ENCODE measurements at places on chromosomes 1 and 21.

DNA sequence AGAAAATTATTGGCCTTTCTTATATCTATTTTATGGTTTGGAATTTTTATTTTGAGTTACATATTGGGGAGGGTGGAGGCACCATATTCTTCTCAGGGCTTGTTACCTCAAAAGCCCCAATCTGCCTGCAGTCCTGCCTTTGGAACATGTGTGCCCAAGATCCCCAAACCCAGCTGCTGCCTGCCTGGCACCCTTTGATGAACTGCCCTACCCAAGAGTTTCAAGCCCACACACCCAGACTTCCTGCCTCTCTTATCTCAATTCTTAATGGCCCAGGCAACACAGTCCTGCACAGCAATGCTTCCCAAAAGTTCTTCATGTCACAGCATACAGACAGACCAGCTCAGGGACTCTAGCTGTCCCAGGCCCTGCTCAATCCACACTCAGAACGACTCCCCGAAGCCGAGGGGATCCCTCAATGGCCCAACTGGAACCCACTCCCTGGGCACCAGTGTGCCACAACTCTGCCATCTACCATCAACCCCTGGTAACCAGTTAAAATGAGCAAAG, 19.2 kb downstream of the OLFML2B start:
- DNase-seq, result peak; percentile 33

DNA sequence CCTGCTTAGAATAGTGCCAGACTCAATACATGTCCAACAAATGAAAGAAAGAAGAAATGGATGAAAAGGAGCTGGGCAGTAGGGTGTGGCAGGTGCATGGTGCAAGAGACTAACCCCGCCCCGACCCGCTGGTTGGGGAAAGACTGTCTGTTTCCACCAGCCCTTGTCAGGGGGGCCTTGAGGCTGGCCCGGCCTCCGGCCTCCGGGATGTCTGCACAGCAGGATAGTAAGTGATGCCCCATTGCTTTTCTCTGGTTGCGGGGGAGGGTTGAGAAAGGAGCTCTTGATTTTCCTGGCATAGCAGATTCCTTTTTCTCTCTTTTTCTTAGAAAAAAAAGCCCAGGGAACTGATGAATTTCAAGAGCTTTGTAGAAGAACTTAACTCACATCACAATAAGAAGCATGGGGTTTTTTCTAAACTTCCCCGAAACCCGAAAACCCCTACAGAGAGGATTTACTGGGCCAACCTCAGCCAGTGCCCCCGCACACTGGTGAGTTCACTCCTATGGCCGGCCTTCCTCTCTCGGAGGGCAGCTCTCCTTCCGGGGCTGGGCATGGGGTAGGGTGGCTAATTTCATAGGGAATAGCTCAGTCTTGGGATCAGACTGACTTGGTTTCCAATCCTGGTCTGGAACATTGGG, 12.5 kb upstream of the TTC22 start:
- DNase-seq, result no peak

DNA sequence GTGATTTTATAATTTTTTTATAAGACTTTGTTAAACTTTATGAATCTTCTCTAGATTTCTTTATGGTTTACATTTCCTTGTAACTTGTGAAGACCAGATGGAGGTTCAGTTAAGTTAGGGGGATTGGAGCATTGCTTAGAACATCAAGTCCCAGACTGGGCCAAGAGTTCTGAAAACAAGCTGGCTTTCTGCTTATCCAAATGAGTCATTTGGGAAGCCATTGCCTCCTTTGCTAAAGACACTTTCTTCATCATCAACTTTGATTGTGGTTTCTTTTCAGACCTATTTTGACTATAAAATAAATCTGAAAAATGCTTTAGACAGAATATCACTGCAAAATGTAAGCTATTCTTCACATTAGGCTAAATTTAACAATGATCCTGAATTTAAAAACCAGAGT, 446.8 kb downstream of the USP25 start:
- no peak for DNase-seq

- no peak for DNase-seq
These were observed 150.9 kb upstream of the JUN start for GRCh38 chr1:58934706-58935105.

DNA sequence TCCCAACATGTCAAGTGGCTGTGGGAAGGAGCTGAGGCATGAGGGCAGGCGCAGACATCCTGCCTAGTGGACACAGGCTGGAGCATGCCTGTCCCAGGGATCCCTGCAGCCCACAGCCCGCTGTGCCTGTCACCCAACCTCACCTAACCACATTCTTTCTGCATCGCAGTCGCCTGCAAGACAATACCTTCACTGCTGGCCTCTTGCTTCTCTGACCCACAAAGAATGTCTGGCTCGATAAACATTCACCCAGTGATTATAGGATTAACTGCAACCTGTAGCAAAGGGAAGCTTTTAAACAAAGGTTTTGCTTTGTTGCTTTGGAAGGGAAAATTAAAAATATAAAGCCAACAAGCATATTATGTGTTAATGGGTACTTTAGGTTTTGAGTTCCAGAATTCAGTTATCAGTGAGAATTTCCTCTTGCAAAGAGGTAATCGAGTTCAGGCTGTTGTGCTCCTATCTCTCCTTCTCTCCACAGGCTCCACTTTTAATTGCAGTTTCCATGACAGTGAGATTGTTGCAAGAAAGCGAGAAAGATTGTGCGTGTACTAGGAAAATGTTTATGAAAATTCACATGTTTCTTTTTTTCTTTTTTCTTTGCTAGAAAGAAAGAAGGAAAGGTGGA, 40.0 kb upstream of the ZNF648 start:
- DNase-seq, result no peak

- peak; percentile 67 for DNase-seq
These were observed 21.4 kb downstream of the SEC16B start for GRCh38 chr1:177948336-177948972.

DNA sequence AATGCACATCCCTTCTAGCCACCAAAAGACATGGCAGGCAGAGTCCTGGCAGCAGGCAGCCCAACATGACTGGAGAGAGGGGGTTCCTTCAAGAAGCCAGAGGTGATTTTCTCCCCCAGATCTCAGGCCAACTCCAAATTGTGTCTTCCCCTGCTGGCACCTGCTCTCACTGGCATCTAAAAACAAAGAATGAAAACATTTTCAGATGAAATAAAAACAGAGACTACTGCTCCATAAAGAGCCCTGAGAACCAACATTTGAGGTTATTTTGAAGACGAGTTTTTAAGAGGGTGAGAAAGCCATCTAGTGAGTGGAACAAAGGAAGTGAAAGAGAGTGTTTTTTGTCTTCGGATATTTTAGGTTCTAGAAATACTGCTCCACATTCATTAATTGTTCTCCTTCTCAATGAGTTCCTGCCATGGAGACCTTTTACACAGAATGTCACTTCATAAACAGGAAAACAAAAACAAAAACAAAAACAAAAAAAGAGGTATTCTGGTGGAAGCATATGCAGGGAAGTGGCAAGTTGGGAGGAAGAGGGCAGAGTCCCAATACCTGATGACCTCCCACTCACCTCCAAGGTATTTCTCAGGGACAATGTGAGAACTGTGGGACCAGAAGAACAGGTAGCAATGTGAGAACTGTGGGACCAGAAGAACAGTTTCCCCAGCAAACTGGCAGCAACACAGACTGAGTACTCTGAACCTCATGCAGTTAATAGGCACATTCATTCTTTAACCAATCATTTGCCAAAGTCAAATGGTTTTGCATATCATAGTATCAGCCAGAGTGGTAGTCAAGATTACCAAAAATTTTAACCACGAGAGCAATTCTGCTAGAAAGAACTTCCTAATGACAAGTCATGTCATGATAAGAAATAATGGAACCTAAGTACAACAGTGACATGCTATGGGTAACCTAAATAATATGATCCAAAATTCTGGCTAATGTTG, 50.0 kb downstream of the KIAA0319L start:
- no peak for DNase-seq

DNA sequence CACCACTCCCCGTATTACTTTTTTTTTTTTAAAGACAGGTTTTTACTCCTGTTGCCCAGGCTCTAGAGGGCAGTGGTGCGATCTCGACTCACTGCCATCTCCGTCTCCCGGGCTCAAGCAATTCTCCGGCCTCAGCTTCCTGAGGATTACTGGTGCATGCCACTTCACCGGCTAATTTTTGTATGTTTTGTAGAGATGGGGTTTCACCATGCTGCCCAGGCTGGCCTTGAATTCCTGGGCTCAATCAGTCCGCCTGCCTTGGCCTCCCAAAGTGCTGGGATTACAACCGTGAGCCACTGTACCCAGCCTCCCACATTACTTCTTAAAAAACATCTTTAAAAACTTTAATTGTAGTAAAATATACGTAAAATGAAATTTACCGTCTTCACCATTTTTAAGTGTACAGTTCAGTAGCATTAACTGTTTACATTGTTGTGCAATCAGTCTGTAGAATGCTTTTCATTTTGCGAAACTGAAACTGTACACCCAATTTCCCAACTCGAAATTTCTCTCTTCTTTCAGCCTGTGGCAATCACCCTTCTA, 77.0 kb downstream of the ZMYM4 start:
- peak; percentile 89 for DNase-seq

- DNase-seq, result no peak
These were observed 131.0 kb downstream of the KCNK1 start for GRCh38 chr1:233744779-233745513.

DNA sequence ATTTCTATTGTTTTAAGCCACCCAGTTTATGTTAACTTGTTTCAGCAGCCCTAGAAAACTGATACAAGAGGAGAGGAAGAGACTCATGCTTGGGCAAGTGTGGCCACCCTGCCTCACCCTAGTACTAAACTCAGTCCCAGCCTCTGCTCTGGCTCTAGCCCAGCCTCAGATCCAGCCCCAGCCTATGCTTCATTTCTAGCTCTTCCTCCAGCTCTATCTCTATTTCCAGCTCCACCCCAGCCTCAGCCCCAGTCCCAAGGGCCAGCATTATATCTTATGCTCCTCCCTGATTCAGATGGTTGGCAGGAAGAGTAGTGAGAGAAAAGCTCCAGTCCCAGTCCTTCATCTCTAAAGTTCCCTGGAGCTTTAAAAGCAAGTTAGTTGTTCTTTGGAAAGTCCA, 535.5 kb downstream of the PTPRC start:
- no peak for DNase-seq

DNA sequence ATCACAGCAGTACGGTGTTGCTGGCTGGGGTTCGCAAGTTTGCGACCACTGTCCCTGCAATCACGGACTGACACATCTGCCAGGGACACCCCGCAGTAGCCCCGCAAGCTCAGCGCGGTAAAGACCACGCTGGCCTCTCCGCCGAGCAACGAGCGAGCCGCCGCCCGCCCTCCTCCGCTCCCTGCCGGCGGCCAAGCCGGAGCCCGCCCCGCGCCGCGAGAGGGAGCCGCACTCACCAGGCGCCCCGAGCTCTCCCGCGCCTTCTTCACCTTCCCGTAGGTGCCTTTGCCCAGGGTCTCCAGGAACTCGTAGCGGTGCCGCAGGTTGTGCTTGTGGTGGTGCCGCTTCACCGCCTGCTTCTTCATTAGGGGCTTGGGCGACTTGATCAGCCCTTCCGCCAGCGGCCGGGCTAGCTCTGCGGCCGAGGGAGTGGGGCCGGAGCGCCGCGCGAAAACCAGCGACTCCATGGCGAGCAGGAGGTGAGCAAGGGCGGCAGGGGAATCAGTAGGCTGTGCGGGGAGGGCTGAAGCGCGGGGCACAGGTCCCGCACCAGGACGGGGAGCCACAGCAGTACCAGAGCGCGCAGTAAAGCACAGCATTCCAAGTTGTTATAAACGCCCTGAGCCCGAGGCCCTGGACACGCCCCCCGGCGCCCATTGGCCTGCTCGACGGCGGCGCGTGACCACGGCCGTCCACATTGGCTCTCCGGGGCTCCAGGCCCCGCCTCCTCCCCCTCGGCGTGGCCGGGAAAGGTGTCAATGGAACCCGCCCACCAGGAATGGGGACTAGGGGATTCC, at the start of gene NUAK2:
Gene NUAK2, minus strand, starts transcription at position 584 of the 797 bp plus-strand sequence. Its CDS starts 117 bp downstream, at position 467.
- DNase-seq, result no peak

- no peak for DNase-seq
These were observed 145.1 kb upstream of the WNT4 start for GRCh38 chr1:22287946-22288520.

DNA sequence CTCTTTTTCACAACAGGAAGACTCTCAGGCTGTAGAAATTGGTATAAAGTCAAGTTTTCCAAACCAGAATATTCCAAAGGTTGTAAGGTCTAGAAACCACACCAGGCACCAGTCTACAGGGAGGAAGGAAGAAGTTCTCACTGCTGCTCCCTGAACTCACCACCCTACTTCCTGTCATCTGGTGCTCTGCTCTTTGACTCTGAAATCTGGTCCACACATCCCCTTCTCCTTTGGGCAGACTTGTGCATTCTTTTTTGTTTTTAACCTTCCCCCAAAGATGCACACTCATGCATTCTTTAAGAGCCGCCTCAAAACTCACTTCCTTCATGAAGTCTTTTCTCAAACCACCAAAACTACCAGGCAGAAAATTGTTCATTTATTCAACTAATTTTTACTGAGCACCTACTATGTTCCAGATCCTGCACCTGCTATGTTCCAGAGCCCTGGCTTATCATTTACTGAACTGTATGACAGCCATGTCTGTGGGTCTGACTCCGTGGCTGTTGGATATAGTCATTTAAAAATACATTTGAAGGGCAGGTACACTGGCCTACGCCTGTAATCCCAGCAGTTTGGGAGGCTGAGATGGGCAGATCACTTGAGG, 30.1 kb upstream of the EPS15 start:
- peak; percentile 40 for DNase-seq

- DNase-seq, result no peak
These were observed 6.4 kb downstream of the SELENON start for GRCh38 chr1:25806418-25806817.

DNA sequence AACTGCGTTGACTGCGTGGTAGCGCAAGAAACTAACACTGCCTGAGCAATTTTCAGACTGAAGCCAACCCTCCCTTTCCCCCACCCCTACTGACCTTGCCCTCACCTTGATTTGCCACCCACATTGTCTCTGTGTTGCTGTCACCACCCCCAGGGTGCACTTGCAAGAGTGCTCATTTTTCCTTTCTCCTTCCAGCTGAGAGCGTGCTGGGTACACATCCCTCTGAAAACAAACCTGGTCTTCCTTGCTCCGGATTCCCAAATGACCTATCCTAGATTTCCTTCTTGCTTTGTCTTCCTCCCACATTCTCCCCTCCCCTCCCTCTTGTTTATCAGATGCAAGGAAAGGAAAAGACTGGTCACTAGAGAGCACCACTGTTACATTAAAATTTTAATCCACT, 24.2 kb downstream of the MPZ start:
- no peak for DNase-seq

DNA sequence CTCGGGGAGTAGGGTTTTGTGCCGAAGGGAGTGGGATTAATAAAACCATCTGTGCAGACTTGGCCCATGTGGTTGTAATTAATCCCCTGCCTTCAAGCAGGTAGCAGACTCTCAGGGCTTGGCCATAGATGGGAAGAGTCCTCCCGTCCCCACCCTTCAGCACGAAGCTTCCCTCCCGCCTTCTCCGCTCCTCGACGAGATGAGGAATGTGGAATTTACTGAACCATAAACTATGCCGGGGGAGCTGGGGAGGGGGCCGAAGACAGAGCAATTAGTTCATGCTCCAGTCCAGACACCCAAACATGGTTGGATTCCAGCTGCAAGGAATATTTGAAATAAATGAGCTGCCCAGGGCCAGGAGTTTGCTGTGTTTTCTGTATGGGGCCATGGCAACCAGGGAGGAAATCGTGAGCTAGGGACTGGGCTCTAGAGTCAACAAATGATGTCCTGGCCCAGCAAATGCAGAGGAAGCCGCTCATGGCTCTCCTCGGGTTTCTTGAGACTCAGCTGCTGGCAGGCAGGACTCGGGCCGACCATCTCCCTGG, 78.8 kb downstream of the SPSB1 start:
- no peak for DNase-seq

- DNase-seq, result no peak
These were observed 258.0 kb downstream of the PTBP2 start for GRCh38 chr1:96979304-96980268.
